ENCODE measurements at places on chromosomes 13 and 19.

DNA sequence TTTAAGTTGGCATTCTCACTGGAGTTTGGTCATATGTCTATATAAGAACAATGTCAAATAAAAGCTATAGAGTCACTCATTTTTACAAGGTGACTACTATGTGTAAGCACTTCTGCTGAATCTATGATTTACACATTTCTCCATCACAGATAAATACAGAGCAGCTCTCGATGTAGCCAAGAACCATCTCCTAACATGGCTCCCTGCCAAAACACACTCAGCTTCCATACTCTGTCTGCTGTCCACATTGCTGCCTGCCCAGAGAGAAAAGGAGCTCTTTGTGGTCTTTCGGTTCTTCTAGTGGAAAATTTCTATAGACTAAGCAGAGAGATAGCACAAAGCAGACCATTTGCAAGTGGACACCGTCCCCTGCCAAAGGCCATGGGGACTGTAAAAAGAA is 190.9 kb upstream of the KLF12 start:
- DNase-seq = no peak

GRCh38 chr19:46764817-46765291 is 18.6 kb upstream of the STRN4 start:
- no peak for DNase-seq

DNA sequence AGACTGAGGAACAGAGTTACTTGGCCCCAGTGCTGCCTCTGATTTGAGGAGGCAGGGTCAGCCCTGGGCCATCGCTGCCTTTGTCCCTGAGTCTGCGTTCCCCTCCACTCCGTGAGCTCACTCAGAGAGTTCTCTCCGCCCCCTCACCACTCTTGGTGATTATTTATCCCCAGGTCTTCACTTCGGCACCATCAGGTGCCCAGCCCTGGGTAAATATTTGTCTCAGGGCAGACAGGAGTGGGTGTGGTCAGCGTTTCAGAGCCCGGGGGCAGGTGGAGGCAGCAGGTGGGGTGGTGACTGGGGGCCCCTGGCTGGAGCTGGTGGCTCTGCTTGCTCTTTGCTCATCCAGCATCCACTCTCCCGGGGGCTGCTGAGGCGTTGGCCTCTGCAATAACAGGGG is 20.6 kb downstream of the PPP1R37 start:
- DNase-seq = no peak

DNA sequence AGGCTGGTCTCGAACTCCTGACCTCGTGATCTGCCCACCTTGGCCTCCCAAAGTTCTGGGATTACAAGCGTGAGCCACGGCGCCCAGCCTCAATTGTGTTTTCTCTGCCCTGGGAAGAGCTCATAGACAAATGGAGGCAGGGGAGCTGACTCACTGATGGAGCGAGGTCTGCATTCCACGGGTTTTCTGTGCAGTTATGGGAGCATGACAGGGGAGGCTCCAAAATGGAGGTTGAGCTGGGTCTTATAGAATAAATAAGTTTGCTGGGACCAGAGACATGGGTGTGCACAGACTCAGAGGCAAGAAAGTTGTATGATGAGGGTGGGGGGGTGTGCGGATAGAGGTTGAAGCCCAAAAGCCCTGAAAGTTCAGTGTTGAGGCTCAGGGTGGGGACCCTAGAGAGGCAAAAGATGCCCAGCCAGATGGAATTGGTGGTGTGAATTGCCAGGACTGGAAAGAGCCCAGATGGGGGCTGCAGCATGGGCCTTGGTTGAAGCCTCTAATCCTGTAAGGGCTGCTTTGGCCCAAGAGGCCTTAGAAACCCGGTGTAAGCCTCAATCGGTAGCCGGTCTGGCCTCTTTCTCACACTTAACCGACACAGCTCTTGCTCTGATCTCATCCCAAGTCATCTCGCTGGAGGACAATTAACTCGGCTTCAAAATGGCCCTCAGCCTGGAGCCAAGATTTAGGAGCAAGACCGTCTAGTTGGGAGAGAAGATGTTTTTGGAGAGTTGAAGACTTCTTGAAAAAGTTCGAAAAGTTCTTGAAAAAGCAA is 1.9 kb downstream of the TPM4 start:
- DNase-seq = no peak

DNA sequence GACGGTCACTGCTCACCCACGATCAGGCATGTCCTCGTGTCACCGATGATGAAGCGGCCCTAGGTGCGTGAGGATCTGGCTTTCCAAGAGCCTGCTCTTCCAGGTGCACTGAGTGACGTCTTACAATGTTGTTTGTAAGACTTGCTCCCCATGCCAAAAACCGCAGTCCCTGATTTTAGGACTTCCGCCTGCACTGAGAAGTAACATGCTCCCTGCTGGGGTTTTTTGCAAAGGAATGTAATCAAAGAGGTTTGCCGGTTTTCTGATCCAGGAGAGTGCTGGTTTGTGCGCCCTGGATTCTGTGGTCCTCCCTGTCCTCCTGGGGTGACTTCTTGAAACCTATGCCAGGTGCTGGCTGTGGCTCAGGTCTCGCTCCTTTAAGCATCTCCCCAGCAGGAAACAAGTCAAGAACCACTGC is 38.8 kb downstream of the MYO9B start:
- no peak for DNase-seq

DNA sequence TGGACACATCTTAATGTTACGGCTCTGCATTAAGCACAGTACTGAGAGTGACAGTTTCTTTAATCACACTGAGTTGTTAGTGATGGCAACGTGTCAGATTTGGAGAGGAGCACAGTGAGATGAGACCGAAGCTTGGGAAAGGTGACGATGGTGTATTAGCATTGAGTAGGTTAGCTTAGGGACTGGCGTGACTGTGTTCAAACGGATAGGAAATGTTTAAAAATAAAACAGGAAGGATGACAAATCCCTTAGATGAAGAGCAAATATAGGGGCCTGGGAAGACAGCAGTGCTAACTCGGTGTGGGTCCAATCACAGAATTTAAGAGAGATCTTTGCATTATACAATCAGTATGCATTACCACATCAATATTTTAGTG is 384.3 kb downstream of the HS6ST3 start:
- DNase-seq = no peak

DNA sequence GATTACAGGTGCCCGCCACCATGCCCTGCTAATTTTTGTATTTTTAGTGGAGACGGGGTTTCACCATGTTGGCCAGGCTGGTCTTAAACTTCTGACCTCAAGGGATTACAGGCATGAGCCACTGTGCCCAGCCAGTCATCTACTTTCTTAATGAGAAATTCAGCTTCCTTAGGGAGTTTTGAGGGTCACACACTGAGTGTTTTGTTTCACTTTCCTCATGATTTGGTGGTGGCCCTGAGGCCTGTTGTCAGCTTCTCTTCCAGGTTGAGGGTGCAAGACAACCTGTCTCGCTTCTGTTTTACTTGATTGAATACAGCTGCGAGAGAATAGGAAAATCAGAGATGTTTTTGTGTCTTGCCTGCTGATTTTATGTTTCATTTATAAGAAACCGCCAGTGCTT is 9.9 kb downstream of the FRY start:
- DNase-seq = no peak

DNA sequence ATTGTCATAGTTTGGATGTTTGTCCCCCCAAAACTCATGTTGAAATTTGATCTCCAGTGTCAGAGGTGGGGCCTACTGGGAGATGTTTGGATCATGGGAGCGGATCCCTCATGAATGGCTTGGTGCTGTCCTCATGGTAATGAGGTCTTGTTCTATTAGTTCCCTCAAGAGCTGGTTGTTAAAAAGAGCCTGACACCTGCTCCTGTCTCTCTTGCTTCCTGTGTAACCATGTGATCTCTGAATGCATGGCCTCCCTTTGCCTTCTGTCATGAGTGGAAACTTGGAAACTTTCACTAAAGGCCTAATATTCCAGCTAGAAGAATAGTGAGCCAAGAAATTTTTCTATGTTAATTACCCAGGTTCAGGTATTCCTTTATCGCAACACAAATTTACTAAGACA is 311.4 kb upstream of the ATXN8OS start:
- DNase-seq = no peak

- no peak for DNase-seq
These were observed 30.4 kb downstream of the TPT1 start for GRCh38 chr13:45310341-45311131.

- DNase-seq = no peak
These were observed 52.0 kb downstream of the EPS15L1 start for GRCh38 chr19:16419669-16420335.

GRCh38 chr13:23722726-23723453 is 152.7 kb downstream of the TNFRSF19 start:
- no peak for DNase-seq

GRCh38 chr19:41253660-41254059 is 10.5 kb upstream of the HNRNPUL1 start:
- no peak for DNase-seq

GRCh38 chr19:15354566-15355296 is 22.4 kb upstream of the BRD4 start:
- no peak for DNase-seq

GRCh38 chr13:43478211-43478610 is 308.6 kb downstream of the ENOX1 start:
- DNase-seq = no peak

GRCh38 chr19:3881272-3882040 is 971 bp downstream of the ATCAY start:
- DNase-seq = no peak

DNA sequence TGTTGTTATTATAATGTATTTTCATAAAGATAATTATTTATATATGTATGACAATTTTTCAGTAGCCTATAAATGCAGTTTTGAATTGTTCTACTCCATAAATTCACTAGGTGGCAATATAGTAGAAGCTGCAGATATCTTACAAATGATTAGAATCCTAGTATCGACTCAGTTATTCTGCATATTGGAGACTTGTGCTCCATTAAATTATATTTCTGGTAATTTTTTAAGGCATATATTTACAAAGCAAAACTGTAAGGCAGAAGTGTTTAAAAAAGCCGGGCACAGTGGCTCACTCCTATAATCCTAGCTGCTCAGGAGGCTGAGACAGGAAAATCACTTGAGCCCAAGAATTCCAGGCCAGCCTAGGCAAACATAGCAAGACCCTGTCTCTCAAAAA is 58.7 kb downstream of the DPY19L3 start:
- no peak for DNase-seq

Measured in stimulated activated CD4-positive, alpha-beta T cell treated with anti-CD3 and anti-CD28 coated beads, Interleukin-1b, Interleukin-23, amount 100 ng/mL, for 24 hours (primary cell).